Activated CD8-positive, alpha-beta memory T cell treated with anti-CD3 and anti-CD28 coated beads for 1 hour (primary cell): ENCODE measurements at places on chromosomes 11 and 22.

DNA sequence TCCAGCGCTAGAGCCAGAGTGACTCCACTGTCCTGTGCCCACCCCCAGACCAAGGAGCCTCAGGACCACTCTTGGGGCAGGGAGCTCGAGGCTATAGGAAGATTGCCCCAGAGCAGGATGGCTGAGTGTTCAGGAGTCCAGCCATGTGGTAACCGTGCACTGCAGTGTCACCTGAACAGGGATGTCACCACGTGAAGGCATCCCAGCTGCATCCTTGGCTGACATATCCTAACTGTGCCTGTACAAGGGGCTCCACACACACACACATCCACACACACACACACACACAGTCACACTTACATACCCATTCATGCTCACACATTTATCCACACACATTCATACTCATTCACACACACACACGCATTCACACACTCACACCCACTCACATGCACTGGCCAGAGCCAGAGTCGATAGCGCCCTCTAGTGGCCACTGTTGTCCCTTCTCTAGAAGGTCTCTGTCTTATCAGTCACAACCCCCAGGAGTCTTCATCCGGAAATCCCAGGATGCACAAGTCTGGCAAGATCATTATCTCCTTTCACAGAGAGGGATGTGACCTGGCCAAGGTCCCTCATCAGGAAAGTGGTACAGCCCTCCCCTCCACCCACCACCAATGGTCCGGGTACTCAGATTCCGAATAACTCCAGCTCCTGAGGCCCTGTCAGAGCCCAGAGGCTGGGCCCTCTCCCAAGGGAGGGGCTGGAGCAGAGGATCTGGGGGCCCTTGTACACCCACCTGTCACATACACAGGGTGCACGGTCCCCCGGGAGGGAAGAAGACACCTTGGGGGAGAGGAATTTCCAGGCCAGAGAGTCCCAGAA, 55.1 kb downstream of the IGLL5 start:
- DNase-seq: peak; percentile 51

DNA sequence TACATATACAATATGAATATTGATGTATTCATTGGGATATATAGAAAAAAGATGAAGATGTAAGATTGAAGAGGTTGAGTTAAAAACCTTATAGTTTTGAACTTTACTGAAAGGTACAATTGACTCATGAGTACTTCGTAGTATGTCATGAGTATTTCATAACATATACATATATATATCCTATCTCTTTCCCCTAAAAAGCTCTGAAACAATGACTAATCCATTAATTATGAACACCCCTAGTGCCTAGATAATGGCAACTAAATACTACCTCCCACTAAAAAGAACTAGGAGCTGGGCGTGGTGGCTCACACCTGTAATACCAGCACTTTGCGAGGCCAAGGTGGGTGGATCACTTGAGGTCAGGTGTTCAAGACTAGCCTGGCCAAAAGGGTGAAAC, 31.5 kb downstream of the SLC35F2 start:
- no peak for DNase-seq

- DNase-seq: no peak
Measured at GRCh38 chr11:85132851-85133585, 494.1 kb downstream of the DLG2 start.

DNA sequence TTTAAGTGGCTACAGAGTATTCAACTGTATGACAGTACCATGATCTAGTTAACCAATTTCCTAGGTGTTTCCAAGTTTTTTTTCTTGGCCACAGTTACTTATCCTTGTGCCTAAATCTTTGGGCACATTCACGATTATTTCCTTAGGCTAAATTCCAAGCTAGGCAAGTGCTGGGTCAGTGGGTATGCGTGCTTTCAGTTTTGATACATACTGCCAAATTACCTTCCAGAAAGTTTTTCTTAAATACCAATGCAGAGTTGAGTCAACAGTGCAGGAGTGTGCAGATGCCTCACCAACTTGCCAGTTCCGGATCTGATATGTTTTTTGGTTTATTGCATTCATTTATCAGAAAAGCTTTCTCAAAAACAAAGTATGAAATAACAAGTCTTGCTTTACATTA, 67.9 kb upstream of the OR4B1 start:
- DNase-seq: no peak
